ENCODE measurements at places on chromosomes 11 and 22.

GRCh38 chr11:117705866-117706265, 91.2 kb downstream of the DSCAML1 start:
- no peak for DNase-seq

GRCh38 chr22:35450824-35451569, 51.1 kb downstream of the MCM5 start:
- DNase-seq, result no peak

- DNase-seq, result peak; percentile 33
Observed at GRCh38 chr11:128157423-128158298, 429.7 kb downstream of the ETS1 start.

- DNase-seq, result no peak
Observed at GRCh38 chr11:1368216-1368615, 21.5 kb upstream of the BRSK2 start.

DNA sequence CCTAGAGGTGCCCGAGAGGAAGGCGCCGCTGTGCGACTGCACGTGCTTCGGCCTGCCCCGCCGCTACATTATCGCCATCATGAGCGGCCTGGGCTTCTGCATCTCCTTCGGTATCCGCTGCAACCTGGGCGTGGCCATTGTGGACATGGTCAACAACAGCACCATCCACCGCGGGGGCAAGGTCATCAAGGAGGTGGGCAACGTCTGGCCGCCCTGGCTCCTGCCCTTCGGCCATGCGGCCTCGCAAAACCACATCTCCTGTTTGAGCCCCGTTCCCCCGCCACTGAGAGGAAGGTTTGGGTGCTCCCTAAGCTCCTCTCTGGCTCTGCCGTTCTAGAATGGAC, 3.4 kb downstream of the SLC17A6 start:
- DNase-seq, result no peak

- no peak for DNase-seq
Observed at GRCh38 chr11:119423509-119424254, 710 bp upstream of the THY1 start.

GRCh38 chr22:34973926-34974325, 92.0 kb upstream of the ISX start:
- no peak for DNase-seq

DNA sequence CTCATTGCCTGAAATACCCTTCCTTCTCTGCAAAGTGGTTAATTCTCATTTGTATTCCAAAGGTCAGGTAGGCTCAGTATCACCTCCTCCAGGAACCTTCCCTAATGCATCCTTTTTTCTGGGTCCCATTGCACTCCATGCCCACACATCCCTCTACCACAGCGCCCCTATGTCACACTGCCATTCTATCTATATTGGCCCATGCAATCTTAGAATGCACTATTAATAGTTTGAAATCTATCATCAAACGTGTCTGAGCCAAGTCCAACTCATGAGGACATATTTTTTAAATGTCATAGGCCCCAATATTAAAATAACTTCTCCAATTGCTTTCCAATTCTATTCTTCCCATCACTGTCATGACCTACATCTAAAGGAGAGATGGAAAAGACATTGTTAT, 495.1 kb downstream of the SOX6 start:
- DNase-seq, result no peak

DNA sequence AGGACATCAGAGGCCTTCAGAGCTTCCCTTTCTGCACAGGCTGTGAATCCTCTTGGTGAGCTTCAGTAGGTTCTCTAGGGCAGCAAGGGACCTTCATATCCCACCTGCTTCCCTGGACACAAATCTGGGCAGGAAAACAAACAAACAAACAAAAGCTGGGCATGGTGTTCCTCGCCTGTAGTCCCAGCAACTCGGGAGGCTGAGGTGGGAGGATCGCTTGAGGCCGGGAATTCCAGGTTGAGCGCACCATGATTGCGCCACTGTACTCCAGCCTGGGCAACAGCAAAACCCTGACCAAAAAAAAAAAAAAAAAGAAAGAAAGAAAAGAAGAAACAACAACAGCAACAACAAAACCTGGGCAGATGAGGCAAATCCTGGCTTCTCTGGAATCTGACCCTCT, 92.9 kb downstream of the CEP164 start:
- DNase-seq, result no peak

DNA sequence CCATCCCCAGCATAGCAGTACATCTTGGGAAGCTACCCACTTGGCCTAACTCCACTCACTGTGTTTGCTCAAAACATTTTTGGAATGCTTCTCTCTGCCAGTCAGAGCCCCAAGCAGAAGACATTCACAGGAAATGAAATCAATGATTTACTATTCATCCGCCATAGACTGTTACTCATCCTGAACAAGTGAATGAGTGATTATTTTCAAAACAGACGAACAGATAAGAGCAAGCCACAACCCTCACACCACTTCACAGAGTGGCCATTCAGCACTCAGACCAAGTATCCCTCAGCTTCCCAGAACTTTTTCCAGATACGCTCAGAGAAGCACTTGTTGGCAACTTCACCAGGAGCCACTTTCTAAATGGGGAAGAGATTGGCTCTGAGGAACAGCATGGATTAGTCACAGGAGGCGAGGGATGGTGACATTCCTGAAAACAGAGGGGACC, 13.0 kb upstream of the UBASH3B start:
- no peak for DNase-seq

DNA sequence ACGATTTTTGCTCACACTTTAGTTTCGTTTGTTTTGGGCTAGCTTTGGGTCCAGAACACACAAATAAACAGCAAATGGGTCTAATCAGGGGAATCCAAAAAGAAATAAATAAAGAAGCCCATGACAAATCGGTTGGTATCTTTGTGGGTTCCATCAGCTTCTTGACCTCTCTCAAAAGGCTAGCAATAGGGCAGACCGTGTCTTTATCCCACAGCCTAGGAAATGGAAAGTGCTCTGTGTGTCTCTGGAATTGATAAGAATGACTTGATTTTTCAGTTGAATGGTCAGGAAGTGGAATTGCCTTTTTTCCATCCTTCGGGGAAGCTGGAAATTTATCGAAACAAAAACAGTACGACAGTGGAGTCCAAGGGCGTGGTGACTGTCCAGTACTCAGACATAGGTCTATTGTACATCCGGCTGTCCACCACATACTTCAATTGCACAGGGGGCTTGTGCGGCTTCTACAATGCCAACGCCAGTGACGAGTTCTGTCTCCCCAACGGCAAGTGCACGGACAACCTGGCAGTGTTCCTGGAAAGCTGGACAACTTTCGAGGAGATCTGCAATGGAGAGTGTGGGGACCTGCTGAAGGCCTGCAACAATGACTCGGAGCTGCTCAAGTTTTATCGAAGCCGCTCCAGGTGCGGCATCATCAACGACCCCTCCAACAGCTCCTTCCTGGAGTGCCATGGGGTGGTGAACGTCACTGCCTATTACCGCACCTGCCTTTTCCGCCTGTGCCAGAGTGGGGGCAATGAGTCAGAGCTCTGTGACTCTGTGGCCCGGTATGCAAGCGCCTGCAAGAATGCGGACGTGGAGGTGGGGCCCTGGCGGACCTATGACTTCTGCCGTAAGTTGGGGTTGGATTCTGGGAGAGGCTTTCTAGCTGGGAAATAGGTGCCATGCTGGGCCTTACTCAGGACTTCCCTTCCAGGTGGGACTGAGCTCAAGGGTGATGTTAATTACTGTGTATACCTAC, 28.6 kb downstream of the TECTA start:
- DNase-seq, result no peak

GRCh38 chr11:122099374-122100036, 16.5 kb downstream of the BLID start:
- DNase-seq, result no peak
